Activated CD4-positive, alpha-beta T cell treated with anti-CD3 and anti-CD28 coated beads, Interleukin-2, amount 10 ng/mL, durations not matched to agents 7 days and 5 days (primary cell): ENCODE measurements at places on chromosomes 12 and 14.

DNA sequence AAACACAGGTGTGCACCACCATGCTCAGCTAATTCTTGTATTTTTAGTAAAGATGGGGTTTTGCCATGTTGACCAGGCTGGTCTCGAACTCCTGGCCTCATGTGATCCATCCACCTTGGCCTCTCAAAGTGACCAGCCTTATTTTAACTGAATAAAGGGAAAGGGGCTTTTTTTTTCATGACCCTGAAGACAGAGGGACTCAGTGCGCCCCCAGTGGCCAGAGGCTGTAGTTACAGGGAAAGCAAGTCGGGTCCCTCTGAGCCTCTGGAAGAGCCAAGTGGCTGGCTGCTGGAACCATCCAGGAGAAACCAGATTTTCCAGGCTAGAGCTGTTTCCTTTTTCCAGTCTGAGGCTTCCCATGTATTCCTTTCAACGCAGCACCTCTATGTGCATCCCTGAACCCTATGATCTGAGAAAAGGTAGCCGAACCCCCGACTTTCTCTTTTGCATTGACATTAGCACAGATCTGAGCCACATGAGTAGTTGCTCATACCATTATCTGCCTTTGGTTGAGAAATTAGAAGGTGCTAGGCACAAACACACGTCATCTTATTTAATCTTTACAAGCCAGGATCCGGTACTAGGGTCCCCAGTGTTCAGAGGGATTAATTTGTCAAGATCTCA is 342.7 kb downstream of the CACNA1C start:
- no peaks in the 10 kb centered on the region for H3K36me3 ChIP-seq
- H3K27me3 ChIP-seq: no peaks in the 10 kb centered on the region
- H3K27ac ChIP-seq: no peak overlapping the region
- no peak overlapping the region for H3K4me3 ChIP-seq
- no peaks in the 10 kb centered on the region for H3K4me1 ChIP-seq

GRCh38 chr14:100025111-100025510 is 40.1 kb upstream of the EVL start:
- peaks cover 8% of the 10 kb centered on the region for H3K4me1 ChIP-seq
- DNase-seq: peak; percentile 43
- no peak overlapping the region for H3K27ac ChIP-seq
- H3K4me3 ChIP-seq: no peak overlapping the region
- H3K27me3 ChIP-seq: no peaks in the 10 kb centered on the region

GRCh38 chr14:100011628-100012325 is 53.4 kb upstream of the EVL start:
- no peaks in the 10 kb centered on the region for H3K27me3 ChIP-seq
- H3K4me1 ChIP-seq: peaks cover 13% of the 10 kb centered on the region
- no peak overlapping the region for H3K27ac ChIP-seq
- peaks cover 4% of the 10 kb centered on the region for H3K36me3 ChIP-seq
- no peak overlapping the region for H3K4me3 ChIP-seq

GRCh38 chr12:124036657-124037109 is 63.7 kb downstream of the ZNF664 start:
- peaks cover 6% of the 10 kb centered on the region for H3K27me3 ChIP-seq
- H3K27ac ChIP-seq: no peak overlapping the region
- DNase-seq: peak; percentile 39
- H3K4me1 ChIP-seq: no peaks in the 10 kb centered on the region
- no peaks in the 10 kb centered on the region for H3K36me3 ChIP-seq

DNA sequence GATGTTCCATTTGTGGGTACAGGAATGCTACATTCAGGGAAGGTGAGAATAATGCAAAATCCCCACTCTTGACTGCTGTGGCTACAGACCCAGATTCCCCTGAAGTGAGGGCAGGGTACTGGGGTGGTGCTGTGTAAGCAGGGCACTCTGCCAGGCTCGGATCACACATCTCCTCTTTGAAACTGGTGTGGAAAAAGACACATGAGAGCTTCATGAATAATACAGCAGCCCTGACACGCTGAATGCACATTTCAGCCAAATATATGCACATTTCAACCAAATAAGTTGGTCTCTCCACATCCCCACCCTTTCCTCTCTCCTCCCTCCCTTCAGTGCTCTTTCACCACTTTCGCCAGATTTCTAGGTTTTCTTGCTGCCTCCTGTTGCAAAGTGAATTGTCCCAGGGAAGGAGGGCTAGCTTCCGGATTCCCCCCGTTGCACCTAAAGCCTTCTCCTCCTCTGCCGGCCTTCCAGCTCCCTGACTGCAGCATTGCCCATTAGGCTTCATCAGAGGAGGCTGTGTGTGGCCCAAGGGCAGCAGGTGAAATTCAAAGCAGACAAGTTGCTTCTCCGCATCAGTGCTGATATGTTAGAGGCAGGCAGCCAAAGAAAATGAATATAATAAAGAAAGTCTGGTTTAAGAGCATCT is 118.2 kb upstream of the TMCC3 start:
- DNase-seq: no peak
- H3K36me3 ChIP-seq: no peaks in the 10 kb centered on the region
- H3K27me3 ChIP-seq: peaks cover 19% of the 10 kb centered on the region
- no peak overlapping the region for H3K4me3 ChIP-seq
- H3K27ac ChIP-seq: no peak overlapping the region
- H3K4me1 ChIP-seq: peaks cover 4% of the 10 kb centered on the region

DNA sequence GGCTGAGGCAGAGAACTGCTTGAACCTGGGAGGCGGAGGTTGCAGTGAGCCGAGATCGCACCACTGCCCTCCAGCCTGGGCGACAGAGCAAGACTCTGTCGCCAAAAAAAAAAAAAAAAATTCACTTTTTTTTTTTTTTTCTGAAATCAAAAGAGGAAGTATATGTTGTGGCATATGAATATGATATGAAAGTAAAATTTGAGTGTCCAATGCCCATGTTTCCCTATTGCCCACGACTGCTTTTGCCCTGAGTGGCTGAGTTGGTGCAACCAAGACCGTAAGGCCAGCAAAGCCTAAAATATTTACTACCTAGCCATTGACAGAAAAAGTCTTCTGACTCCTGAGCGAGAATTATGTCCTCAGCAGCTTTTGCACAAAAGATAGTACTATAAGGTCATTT is 101.7 kb upstream of the PARP11 start:
- H3K27ac ChIP-seq: peak overlapping the region; percentile 54
- H3K4me3 ChIP-seq: no peak overlapping the region
- no peaks in the 10 kb centered on the region for H3K27me3 ChIP-seq

DNA sequence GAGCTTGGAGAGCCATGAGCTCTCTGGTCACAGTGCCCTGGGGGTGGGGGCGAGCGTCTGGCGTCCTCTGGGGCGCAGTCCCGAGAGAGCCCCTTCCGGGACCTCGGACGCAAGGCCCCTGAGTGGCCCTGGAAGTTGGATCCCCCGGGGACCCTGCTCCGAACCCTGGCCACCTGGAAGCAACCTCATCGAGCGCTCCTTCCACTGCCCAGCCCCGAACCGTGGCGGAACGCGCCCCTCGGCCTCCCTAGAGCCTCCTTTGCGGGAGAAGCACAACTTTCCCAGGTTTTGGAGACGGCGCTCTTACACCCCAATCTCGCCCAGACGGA is 1.2 kb downstream of the NOS1 start:
- no peak overlapping the region for H3K27ac ChIP-seq
- peaks cover 46% of the 10 kb centered on the region for H3K27me3 ChIP-seq
- DNase-seq: no peak
- no peak overlapping the region for H3K4me3 ChIP-seq
- H3K36me3 ChIP-seq: no peaks in the 10 kb centered on the region
- H3K4me1 ChIP-seq: no peaks in the 10 kb centered on the region
